ENCODE measurements at places on chromosomes 7 and 10.

DNA sequence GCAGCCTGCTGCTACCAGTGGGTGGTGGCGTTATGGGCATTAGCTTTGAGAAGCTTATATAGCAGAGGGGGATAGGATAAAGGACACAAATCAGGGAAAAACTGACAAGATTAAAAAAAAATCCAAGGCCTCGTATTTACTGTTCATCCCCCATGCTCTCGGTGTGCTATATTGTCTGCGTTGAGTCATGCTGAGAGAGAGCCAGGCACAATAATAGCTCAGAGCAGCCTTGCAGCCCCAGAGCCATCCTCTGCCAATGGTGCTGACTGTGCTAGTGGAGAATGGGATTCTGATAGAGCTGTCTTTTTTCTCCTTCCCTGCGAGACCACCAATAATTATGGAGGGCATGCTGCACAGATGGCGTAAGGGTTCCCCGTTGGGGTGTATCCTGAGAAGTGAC lies 51.7 kb upstream of the FZD1 start:
- no peak for DNase-seq

- no peak for DNase-seq
Measured at GRCh38 chr10:103759100-103759781, 96.1 kb downstream of the SH3PXD2A start.

GRCh38 chr7:142770661-142771352 lies at the start of gene PRSS2:
Gene PRSS2 (plus strand): TSS chr7:142770970. CDS start chr7:142770983, 13 bp downstream.
- DNase-seq: no peak

DNA sequence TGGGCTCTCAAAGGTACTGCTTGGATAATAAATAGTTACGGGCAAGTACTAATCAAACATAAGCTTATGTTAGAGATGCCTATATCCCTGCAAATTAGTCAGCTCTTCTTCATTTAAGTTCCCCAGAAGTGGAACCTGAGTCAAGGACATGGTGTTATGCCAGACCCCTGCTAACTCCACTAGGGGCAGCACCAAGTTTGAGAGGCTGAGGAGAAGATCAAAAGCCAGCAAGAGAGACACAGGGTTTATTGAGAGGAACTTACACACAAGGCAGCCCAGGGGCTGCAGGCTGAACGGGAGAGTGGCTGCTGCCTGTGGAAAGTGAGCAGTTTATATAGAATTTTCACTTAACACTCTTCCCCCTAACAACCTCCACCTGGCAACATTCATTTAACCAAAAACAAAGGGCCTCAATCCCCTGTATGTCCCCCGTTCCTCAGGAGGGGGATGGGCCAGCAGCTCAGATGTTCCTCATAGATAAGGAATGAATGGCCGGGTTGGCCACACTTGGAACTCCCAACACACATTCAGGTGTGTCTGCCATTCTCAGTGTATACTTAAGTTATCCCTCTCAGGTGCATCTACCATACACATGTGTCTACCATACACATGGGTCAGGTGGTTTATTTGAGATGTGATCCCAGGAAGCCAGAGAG lies 62.6 kb upstream of the GHITM start:
- DNase-seq: no peak

- peak; percentile 83 for DNase-seq
Measured at GRCh38 chr7:155205368-155206317, 92.0 kb upstream of the INSIG1 start.

DNA sequence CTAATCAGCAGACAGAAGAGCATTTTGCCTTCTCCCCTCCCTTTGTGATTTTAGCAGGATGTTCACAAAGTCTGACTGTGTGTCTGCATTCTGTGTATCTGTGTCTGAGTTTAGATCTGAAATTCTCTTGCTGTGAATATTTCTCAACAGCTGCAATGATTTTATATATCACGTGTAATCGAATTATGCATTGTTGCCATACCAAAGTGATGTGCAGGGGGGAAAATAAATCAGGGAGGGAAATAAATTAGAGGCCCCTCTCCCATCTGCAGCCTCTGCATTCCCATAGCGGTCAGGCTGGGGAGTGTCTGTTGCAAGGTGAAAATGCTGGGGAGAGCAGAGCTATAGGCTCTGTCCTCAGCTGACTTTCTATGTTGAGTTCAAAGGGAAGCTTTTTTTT lies 209.0 kb downstream of the LRMDA start:
- DNase-seq: no peak

- DNase-seq: no peak
Measured at GRCh38 chr10:10489805-10490571, 527.7 kb upstream of the CELF2 start.

GRCh38 chr10:86265236-86265894 lies 101.2 kb downstream of the GRID1 start:
- no peak for DNase-seq

GRCh38 chr7:78684201-78684600 lies 769.3 kb downstream of the MAGI2 start:
- no peak for DNase-seq

GRCh38 chr7:74526780-74527179 lies 73.1 kb downstream of the GTF2IRD1 start:
- no peak for DNase-seq

DNA sequence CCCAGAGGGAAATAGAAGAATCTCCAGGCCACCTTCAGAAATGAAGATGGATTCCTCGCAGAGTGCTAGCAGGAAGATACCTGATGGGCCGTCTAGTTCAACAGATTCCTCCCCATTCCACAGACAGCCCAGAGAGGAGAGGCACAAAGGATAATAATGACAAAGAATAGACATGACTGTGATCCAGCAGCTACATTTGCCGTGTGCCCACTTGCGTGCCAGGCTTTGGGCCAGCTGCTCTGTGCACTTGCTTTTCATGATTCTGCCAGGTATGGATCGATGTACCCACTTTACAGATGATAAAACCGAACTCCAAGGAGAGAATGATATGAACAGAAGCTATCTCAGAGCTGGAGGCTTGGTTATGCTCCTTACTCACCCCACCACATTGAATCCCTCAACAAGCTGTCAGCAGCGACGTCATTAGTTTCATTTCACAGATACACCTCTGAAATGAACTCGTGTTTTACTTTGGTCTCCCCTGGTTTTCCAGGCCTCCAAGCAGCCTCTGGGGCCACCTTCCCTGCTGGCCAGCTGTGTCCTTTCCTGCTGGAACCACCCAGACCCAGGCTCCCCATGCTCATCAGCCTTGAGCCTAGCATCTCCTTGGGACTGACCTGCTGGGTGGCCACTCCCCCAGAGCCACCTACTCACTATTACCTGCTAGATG lies 11.9 kb upstream of the WDFY4 start:
- no peak for DNase-seq

DNA sequence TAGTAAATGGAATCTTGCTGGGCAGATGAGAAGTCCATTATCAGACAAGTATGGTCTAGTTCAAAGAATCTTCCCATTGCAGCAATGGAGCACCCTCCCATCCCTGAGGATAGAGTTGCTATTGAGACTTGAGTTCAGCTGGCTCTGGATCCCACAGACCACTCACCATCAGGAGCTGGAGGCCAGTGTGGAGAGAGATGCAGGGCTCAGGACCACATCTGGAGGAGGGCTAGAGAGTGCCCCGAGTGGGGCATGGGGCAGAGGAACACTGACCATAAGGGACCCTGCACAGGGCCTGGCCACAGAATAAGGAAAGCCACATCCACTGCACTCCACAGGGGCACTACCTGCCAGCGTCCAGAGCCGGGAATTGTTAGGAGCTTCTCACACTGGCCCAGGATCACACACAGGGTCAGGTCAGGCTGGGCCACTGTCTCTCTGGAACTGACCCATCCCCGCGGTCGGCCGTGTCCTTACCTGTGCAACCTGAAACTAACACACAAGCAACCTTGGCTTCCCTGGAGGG lies 41.3 kb upstream of the TCERG1L start:
- DNase-seq: no peak

DNA sequence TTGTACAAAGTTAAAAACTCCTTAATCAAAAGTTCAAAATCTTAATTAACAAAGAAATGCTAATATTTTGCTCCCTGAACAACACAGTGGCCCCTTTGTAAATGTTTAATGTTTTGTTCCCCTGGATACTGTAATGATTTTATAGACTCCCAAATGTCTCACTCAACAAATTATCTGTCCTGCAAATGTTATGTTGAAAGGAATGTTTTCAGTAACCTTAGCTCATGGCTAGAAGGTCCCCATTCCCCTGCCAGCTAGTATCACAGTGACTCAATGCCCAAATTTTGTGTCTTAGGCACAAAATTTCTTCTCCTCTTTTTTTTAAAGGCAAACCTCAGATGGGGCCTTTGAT lies 298.9 kb downstream of the ELMO1 start:
- no peak for DNase-seq

- DNase-seq: no peak
Measured at GRCh38 chr10:97740613-97741012, 3.7 kb downstream of the ZFYVE27 start.

- no peak for DNase-seq
Measured at GRCh38 chr10:69844698-69845097, 43.0 kb downstream of the COL13A1 start.

DNA sequence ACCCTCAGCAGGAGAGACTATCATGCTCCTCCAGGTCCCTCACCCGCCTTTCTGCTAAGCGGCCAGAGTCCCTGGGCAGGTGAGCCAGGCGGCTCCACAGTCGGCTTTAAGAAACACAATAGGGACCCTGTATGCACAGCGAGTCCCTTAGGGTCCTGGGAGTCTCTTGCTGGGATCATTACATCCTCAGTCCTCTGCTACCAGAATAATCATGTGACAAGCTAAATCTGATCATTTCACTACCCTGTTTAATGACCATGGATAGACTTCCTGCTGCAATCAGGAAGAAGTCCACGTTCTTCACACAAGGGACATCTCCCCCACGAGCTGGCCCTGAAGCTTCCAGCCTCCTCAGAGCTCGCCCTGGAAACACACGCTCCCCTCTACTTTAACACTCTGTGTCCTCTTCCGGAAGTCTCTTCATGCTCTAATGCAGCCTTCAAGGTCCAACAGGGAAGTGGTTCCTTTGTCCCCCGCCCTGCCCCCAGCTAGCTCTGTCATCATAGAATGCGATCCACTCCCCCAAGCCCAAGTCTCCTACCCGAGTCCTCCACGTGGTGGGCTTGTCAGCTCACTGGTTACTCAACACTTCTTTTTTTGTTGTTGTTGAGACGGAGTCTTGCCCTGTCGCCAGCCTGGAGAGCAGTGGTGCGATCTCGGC lies 101.5 kb downstream of the RNF216 start:
- DNase-seq: no peak

DNA sequence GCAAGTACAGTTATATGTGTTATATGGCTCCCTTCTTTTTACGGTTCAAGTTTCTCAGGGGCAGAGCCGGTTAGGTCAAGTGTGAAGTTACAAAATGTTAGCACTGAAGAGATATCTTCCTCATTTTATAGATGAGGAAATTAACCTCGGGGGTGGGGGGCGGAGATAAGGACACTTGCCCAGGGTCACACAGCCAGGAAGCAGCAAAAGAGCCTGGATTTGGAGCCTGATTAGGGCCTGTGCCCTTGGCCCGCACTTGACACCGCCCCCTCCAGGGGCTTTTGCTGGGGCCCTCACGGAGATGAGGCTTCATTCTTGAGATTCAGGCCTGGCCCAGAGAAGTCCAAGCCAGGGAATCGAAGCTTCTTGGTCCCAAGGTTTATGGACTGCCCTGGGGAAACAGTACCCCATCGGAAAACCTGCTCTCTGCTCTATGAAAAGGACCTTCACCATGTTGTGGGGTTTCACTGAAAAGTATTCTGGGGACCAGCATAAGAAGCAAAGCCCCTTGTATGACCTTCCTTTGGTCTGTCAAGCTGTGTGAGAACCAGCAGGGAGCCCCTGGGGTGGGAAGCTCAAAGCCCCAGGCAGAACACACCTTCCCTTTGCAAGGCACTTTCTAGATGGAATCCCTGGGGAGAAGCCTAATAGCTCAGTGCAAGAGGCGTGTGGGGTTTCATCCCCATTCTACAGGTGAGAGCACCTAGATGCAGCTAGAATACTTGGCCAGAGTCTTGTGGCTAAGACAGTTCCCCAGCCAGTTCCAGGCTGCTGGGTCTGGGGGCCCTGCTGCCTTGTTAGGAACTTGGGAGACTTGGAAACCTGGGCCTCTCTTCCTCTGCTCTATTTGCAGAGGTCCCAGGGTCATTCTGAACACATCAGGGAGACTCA lies 21.9 kb downstream of the UNC5B start:
- no peak for DNase-seq

DNA sequence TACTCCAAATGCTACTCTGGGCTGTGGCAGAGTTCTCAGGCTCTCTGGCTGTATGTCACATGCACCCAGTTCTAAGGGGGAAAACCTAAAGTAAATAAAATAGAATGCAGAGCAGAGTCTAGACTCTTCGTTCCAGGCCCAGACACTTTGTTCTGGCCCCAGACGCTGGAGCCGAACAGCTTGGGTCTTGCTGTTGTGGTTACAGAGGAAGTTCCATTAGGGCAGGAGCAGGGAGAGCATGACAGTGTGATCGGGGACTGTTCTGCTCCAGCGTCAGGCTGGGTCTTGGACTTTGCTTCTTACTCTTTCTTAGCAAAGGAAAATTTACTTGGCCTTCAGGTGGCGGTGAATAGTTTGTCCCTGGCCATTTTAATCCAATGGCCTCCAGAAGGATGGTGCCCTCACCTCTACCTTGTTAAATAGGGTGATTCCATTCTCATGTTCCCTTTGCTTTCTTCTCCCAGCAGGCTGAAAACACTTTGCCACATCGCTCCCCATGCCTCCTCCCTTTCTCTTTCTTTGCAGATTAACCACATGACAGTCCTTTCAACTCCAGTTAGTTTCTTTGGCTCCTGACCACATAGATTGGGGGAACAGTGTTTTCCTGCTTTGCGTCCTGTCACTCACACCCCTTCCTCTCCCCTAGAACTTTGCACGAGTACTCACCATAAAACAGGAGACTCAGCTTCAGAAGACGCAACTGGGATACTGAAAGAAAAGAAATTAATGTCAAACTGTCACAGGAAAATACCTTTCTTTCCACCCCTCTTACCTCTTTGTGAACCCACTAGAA lies 730.8 kb downstream of the SUGCT start:
- no peak for DNase-seq

DNA sequence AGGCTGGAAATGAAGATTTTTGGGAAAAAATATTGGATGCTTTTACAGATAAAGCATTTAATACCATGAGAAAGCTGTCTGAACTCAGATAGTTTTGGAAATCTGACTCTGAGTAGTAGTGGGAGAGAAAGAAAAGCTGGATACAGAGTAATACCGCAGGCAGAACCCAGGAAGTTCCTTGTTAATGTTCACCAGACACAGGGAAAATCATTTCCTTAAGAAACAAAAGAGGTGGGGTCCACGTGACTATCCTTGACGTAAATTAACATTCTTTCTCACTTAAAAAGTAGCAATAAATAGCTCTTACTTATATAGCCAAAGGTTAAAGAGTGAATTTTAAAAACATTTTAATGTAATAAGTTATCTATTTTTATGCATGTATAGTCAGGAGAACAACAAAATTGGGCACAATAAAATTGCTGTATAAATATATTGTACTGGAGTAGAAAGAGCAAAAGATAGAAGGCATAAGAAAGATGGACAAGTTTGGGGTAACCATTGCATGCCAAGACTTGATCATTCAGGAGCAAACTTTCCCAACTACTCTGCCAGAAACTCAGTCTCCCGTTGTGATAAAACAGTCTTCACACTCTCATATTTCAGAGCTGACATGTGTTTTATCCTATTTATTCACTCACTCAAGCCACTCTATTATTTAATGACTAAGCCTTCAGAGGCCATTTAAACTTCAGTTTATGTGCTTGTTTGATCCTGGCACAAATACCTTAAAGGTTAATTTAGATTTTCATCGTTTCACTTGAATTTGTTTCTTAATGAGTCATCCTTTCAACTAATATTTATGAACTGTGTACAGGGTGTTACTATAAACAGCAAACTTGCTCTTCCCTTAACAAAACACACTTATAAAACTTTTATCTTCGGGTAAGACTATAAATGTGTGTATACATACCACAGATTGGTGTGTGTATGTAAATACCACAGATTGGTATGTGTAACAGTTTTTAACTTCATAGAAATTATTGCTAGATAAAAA lies 143.1 kb downstream of the GNAI1 start:
- no peak for DNase-seq

GRCh38 chr7:135929722-135930141 lies 47.4 kb downstream of the MTPN start:
- no peak for DNase-seq

Data from KG1 (cell line).